ENCODE measurements at places on chromosomes 4 and X.

- DNase-seq = no peak
Observed at GRCh38 chr4:165118256-165118909, 5.7 kb upstream of the TMEM192 start.

- DNase-seq = no peak
Observed at GRCh38 chr4:152109531-152110509, 349.0 kb upstream of the GATB start.

- no peak for DNase-seq
Observed at GRCh38 chr4:43816116-43816515, 632.5 kb downstream of the KCTD8 start.

GRCh38 chr4:109648266-109648996 lies 54.8 kb downstream of the CASP6 start:
- DNase-seq = no peak

DNA sequence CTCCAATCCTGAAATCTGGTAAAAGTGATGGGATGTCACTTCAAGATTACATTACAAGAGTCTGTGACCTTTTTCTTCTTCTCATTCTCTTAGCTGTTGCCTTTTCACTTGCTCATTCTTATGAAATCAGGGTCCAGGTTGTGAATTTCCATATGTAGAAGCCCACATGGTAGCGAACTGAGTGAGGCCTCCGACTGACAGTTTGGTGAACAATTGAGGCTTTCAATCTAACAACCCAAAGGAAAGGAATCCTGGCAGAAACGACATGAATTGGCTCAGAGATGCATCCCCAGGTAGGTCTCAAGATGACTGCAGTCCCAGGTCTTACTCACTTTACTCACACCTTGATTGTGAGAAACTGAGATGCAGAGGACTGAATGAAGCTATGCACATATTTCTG lies 203.4 kb upstream of the FAT4 start:
- no peak for DNase-seq

- DNase-seq = no peak
Observed at GRCh38 chr4:98421111-98421510, 159.9 kb downstream of the RAP1GDS1 start.

DNA sequence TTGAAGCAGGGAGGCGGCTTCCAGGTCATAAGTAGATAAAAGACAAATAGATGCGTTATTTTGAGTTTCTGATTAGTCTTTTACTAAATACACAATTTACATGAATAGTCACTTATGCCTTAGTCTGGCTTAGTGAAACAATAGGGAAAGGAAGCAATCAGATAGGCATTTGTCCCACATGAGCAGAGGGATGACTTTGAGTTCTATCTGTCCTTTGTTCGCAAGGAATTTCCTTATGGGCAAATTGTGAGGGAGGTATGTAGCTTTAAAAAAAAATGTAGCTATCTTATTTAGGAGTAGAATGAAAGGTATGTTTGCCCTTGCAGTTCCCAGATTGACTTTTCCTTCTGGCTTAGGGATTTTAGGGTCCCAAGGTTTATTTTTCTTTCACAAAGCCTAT lies 26.3 kb upstream of the ADH1C start:
- no peak for DNase-seq

- DNase-seq = peak; percentile 64
Observed at GRCh38 chr4:184397516-184398163, 76.7 kb downstream of the IRF2 start.

DNA sequence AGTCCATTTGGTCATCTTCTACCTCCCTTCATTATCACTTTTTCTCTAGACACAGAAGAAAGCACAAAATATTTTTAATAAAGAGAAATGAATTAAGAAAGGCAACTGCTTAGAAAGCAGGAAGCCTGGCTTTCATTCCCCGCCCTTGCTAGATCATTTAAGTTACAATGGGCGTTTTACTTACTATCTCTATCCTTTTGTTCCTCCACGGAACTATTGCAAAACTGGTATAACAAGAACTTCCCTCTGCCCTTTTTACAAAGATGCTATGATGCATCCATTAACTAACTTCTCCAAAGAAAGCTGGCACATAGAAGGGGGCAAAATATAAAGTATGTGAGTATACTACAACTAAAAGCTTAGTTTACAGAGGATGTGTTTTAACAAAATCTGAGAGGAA lies 434.5 kb upstream of the FTHL17 start:
- no peak for DNase-seq

DNA sequence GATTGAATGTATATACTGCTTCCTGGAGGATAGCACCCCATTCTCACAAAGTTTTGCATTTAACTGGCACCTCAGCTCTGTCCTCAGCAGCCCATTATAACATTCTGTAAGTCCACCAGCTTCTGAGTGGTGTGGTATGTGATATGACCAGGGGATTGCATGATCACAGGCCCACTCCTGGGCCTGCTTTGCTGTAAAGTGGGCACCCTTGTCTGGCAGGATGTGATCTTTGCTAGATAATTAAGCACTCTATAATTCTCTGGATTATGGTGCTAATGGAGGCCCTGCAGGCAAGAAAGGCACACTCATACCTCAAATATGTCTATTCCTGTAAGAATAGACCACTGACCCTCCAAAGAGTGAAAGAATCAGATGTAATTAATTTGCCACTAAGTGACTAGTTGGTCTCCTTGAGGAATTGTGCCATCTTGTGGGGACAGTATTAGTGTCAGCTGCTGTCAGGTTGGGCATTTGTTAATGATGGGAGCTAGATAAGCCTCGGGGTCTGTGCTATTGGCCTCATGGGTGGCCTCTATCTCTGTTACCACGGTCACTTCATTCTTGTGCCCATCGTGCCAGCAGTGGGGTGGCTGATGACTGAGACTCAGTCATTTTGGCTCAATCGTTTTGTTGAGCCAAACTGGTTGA lies 2.2 kb upstream of the CFI start:
- no peak for DNase-seq

- no peak for DNase-seq
Observed at GRCh38 chrX:129714581-129714980, 24.2 kb upstream of the XPNPEP2 start.

- DNase-seq = no peak
Observed at GRCh38 chr4:110793381-110793801, 170.5 kb upstream of the PITX2 start.

DNA sequence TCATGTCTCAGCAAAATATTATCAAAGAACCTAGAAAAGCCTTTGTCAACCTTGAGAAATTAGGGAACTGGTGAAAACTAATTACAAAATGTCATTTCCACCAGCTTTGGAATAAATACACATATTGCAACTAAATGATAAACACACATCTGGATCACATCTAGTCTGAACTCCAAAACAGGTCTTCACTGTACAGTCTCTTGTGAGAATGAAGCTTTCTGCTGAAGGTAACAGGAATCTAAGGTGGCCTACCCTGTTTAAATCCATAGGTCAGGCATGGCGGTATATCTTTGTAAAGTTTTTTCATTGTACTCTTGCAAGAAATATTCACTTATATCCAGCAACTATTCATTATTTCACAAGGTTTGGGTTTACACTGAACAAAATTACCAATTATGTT lies 1.7 kb downstream of the SH3D19 start:
- no peak for DNase-seq

DNA sequence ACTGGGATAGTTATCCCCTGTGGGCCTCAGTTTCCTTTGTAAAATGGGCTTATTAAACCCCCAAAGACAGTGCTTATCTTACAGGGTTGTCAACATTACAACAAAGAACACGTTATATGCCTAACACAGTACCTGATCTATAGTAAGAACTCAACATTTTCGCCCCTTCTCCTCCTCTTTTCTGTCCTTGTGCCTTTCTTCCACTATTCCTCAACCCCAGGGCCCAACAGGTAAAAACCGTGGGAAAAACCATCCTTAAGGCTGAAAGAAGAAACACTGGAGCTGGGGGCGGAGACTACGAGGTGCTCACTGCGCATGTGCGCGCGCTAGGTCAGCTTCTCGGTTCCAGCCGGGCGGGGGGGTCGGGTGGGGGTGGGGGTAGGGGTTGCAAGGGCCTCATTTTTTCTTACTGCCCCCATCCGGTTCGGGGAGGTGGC lies 426 bp upstream of the XIAP start:
- DNase-seq = peak; percentile 75
